ENCODE measurements at places on chromosomes 12 and 14. TPM values are rescaled to one million over a fixed set of nuclear protein-coding genes. Genes with fewer than 3 reads are reported as not detected.

Gene PLEKHH1
- polyA plus RNA-seq: 77.1 TPM

Gene LRRC43
- polyA plus RNA-seq: 8.2 TPM

Gene HOXC13
- not detected for polyA plus RNA-seq

Gene TMTC2
- 39.5 TPM for polyA plus RNA-seq

Gene CYP27B1
- 0.78 TPM for polyA plus RNA-seq

Gene KRT8
- polyA plus RNA-seq: 212 TPM

Gene NKX2-1
- not detected for polyA plus RNA-seq

Gene SYNDIG1L
- 0.27 TPM for polyA plus RNA-seq

Gene TMEM233
- polyA plus RNA-seq: 1.5 TPM

Gene CIDEB
- polyA plus RNA-seq: 22.4 TPM

Gene TAS2R42
- 0.17 TPM for polyA plus RNA-seq

Gene MDM1
- 38.5 TPM for polyA plus RNA-seq

Gene SLC25A47
- polyA plus RNA-seq: not detected

Gene SERPINA5
- polyA plus RNA-seq: 9.1 TPM

Gene CTSG
- polyA plus RNA-seq: 0.27 TPM

Gene TDP1
- polyA plus RNA-seq: 24.6 TPM

Gene KRT3
- polyA plus RNA-seq: not detected

Gene CHGA
- polyA plus RNA-seq: 1.1 TPM

Gene KRT86
- not detected for polyA plus RNA-seq

Gene ZC3H14
- polyA plus RNA-seq: 99.2 TPM

Gene SOAT2
- 1.2 TPM for polyA plus RNA-seq

Gene VRTN
- not detected for polyA plus RNA-seq

Gene LAG3
- 1.4 TPM for polyA plus RNA-seq

Gene DAO
- polyA plus RNA-seq: 1.4 TPM

Data from left renal cortex interstitium (tissue), 4 donors.